Right kidney (tissue), 9 donors: ENCODE measurements at places on chromosomes 3 and 15.

GRCh38 chr3:133197619-133198018, 159.4 kb downstream of the TMEM108 start:
- DNase-seq, result no peak

GRCh38 chr15:50880651-50881114, 27.8 kb upstream of the AP4E1 start:
- no peak for DNase-seq

- no peak for DNase-seq
These were observed 567.9 kb downstream of the GOLGA6L6 start for GRCh38 chr15:19973718-19974117.

DNA sequence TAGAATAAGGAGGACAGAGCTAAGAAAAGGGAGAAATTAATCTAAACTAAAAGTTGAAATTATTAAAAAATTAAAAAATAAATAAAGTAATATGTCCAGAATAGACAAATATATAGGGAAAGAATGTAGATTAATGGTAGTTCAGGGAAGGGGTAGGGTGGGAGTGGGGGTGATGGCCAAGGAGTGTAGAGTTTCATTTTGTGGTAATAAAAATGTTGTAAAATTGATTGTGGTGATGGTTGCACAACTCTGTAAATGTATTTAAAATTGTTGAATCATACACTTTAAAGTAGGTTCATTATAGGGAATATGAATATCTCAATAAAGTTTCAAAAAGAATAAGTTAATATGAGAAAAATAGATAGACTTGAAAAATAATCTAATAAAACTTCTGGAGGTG, 21.0 kb upstream of the FNDC3B start:
- DNase-seq, result no peak

DNA sequence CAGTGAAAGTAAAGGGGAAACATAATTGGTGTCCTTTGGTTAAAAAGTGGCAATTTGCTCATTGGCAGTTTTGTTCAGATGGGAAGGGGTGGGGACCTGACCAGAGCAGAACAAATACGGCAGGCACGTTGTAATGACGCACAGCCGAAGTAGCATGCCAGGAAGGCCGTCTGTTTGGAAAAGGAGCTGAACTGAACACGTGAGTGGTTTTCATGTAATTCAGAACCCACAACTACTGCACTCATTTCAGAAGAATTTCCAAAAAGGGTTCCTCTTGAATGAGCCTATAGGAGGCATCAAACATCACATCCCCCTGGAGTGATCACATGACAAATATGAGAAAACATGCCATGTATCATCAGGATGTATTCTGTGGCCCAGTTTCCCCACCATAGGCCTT, 42.9 kb upstream of the LMCD1 start:
- DNase-seq, result no peak

DNA sequence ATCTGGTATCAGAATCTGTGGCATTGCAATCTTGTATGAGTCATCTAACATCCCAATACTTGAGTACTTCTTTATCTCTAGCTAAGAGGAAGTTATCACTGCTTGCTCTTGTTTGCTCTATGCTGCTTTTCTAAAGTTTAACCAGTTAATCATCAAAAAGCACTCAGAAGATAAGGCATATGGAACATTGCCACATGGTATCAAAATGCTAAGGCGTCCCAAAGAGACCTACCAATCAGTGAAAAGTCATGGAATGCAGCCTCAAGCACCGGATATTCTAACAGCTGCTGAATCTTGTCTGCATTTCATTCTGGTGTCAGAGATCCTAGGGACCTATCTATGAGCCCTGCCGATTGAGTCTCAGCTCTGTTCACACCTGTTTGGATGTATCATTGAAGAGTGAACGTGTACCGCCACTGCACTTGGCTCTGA, 192.8 kb downstream of the ARPP21 start:
- DNase-seq, result no peak

DNA sequence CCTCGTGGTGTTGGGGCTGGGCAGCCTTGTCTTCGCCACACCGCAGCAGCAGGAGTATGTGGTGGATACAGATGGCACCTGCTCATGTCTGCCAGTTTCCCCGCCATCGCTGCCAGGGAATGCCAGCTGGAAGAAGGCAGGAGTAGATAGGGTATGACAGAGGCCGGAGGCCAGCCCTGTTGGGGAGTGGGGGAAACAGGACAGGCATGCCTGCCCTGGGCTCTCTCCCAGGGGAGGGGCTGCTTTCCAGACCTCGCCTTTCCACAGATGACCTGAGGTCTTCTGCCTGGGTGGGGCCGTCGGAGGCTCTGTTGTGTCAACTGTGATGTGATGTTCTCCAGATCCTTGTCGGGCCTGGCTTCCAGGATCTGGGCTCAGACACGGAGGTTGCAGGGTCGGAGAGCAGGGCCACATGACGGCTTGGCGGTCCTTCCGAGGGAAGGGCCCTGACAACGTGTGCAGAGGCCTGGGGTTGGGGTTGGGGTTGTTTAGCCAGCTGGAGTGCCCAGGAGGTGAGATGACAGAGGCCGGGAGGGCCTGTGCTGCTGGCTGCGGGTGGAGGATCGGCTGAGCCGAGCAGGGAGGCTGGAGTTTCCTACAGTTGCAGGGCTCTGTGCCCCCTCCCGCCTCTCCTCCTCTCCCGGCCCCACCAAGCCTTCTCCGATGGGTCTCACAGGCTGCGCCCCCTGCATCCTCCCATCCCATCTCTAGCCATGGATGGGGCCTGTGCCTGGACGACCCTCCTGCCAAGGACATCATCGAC, 102.0 kb downstream of the TBC1D2B start:
- no peak for DNase-seq
